ENCODE measurements at places on chromosomes 6 and 20.
A peak's percentile ranks its signal among the peaks of the same experiment; 100 is the strongest.

GRCh38 chr6:24908650-24909035, 27.1 kb downstream of the RIPOR2 start:
- no peak for DNase-seq

- DNase-seq, result no peak
Measured at GRCh38 chr6:166206510-166207283, 39.0 kb upstream of the TBXT start.

- DNase-seq, result no peak
Measured at GRCh38 chr20:41355598-41356203, 10.9 kb downstream of the EMILIN3 start.

DNA sequence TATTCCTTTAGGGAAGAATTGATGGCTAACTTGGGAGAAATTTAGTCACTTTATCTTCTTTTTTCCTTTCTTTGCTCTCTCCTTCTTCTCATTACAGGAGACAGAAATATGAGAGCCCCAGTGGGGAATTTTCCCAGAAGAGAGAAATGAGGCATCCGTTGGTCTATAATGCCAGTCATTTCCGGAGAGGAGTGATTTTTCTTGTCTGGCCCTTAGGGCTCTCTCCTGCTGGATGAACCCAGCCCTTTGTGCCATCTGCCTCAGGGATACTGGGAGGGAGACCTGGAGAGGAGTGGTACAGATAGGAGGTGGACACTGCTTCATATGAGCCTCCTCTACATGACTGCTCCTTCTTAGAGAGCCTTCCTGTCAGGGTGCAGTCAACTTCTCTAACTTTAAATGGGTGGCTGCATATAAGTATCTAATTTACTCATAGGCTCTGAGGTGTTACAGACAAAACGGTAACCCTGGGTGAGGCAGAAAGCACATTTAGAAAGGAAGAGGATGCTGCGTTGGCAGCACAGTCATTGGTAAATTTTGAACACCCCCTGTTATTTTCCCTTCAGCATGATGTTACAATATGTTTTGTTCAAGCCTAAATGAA, 21.9 kb downstream of the RIMS1 start:
- no peak for DNase-seq

- no peak for DNase-seq
Measured at GRCh38 chr6:8819446-8819845, 384.1 kb upstream of the SLC35B3 start.

- DNase-seq, result peak; percentile 75
Measured at GRCh38 chr20:49989234-49990065, 6.7 kb downstream of the SNAI1 start.

DNA sequence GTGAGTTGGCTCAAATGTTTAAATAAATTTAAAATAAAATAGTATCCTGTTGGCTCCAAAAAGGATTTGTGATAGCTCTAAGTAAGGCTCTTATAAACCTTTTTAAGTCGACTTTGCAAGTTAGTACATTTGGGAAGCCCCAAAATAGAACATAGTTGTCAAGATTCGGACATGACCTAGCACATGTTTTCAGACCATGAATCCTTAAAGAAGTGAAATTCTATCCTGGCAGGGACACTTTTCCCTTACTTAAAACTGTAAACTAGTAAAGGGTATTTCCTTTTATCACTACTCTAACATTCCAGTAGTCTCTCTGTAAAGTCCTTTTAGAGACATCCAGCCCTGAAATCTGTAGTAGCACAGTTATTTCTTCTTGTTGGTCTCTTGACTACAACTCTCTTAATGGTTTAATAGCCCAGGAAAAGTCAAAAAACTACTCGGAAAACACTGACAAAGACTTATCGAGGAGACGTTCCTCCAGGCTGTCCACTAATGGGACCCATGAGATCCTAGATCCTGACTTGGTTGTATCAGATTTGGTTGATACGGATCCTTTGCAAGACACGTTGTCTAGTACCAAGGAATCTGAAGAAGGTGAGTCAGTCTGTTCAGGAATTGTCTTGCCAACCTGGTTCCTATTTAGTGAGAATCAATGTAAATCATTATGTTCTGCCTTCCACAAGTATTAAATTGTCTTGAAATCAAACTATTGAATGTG, 83.6 kb downstream of the SCAND1 start:
- DNase-seq, result no peak

DNA sequence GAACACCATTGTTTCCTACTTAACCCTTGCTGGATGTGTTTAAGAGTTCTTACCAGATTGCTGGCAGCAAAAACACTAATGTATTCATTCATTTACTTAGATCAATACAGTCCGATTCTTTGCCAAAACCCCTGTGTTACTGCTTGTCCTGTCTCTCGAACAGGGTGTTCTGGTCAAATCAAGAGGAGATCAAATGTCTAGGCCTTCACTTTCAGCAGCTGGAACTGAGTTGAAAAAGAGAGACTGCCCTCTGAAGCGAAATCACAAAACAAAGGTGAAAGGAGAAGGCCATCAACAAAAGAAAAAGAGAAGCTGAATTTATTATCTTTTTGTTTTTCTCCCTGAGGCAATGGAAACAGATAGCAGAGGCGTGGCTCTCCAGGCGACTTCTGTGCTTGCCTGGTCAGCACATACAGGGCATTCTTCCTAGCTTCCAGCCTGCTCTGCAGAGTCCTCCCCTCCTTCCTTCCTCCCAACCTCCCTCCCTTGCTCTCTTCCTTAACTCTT, 44.1 kb upstream of the GCM1 start:
- no peak for DNase-seq

GRCh38 chr6:32852844-32853540, 512 bp downstream of the TAP1 start:
- peak; percentile 79 for DNase-seq

Measured in tibial artery (tissue), 4 donors.